AG10803 (cell line): ENCODE measurements at places on chromosomes 16 and 17.
A peak's percentile ranks its signal among the peaks of the same experiment; 100 is the strongest.

- no peak for DNase-seq
Measured at GRCh38 chr17:32688221-32688620, 188.7 kb downstream of the MYO1D start.

DNA sequence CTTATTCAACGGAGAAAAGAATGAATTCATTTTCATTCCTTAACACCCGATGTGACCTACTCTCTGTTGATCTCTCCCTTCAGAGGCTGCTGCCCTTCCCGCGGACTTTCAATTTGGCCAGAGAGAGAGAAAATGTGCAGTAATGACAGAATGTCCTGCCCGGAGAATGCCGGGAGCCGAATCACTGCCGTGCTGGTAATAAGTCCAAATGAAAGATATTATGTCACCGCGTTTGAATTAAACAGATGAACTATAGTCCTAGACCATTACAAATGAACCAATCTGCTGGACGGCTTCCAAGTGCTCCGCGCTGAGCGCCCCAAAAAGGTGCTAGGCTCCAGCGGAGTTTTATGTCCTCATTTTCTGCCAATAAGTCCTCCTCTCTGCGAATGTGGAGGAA lies 14.7 kb upstream of the C16orf82 start:
- DNase-seq, result no peak

DNA sequence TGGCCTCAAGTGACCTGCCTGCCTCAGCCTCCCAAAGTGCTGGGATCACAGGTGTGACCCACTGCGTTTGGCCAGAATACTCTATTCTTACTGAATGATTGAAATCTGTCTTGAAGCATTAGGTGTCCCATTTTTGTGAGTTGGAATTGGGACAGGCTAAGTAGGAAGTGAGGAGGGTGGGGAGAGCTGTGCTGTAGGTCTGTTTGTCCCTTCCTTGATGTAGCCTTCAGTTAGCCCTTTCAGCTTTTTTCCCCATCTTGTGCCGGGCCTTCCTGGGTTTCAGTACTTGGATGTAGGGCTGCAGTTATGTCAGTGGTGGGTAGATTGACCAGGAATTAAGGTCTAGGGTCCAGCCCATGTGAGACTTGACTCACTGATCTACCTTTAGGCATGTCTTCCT lies 8.7 kb downstream of the PYCARD start:
- DNase-seq, result no peak

GRCh38 chr17:56821847-56822534 lies 11.7 kb downstream of the C17orf67 start:
- DNase-seq, result no peak

DNA sequence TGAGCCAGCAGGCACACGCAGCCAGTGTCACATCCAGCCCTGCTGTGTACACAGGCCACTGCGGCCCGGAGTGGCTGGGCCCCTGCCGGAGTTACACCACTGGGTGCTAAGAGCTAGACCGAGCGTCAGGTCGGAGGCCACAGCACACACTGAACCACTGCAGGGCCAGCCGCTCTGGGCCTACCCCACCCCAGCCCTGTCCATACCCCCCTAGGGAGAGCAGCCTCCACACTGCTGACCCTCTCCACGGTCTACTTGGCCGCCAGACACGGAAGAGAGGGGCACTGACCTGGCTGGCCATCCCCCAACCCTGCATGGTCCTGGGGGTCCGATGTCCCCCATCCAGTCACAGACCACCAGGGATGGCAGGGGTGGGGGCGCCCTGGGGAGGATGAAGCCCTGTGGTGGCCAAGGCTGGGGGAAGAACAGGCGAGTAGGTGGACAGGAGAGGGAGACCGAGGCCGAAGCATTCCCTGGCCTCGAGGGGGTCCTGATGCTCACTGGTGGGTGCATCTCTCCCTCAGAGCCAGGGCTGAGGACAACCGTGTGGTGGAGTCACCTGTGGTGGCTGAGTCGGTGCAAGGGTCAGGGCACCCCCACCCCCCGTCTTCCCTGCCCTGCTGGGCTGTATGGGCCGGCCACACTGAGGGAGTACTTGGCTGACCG lies 34.9 kb upstream of the ZC3H18 start:
- DNase-seq, result no peak

- DNase-seq, result peak; percentile 96
Measured at GRCh38 chr17:39144416-39144840, 7.0 kb downstream of the PLXDC1 start.

GRCh38 chr16:20016234-20016633 lies 57.5 kb downstream of the GPR139 start:
- DNase-seq, result no peak

GRCh38 chr16:65896448-65897153 lies 469.9 kb upstream of the CDH5 start:
- no peak for DNase-seq

DNA sequence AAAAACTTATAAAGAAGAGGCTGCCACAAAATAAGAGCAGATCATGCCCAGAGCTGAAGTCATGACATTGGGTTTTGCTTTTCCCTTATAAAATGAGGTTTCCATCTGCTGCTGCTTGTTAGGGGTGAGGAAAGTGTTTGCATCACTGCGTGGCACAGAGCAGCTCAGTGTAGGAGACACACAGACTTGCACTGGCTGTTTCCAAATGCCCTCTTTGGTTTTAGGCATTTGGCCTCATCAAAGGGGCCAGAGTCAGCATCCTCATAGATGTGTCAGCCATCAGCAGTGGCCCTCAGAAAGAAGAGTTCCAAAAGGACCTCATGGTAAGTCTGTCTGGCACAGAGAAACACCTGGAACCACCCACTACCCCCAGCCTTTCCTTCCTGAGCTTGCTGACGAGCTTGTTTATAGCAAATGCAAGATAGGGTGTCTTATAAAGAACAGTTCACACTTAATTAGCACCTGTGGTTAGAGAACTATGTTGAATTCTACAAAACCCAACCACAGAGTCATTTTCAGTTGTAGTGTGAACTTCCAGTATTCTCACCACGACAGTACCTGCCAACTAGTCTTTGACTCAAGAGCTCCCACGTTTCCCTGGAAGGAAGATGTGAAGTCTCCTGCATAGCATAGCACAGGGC lies 17.0 kb downstream of the VWA3A start:
- no peak for DNase-seq

DNA sequence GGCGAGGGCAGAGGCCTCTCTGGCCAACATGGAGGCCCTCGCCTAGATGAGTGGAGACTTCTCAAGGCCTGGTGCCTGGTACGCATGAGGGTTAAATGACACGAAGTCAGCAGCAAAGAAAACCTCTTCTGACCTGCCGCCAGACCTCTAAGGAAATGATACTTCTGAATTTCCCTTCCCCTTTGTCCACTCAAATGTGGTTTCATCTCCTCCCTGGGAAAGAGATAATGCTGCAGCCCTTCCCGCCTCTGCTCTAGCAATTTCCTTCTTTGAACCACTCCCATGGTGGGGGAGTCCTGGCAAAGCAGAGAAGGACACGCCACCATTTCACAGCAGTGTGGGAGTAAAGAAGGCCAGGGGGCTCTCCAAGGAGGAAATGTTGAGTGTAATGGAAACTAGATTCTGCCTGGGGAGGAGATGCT lies 65.7 kb upstream of the BCAR1 start:
- no peak for DNase-seq

DNA sequence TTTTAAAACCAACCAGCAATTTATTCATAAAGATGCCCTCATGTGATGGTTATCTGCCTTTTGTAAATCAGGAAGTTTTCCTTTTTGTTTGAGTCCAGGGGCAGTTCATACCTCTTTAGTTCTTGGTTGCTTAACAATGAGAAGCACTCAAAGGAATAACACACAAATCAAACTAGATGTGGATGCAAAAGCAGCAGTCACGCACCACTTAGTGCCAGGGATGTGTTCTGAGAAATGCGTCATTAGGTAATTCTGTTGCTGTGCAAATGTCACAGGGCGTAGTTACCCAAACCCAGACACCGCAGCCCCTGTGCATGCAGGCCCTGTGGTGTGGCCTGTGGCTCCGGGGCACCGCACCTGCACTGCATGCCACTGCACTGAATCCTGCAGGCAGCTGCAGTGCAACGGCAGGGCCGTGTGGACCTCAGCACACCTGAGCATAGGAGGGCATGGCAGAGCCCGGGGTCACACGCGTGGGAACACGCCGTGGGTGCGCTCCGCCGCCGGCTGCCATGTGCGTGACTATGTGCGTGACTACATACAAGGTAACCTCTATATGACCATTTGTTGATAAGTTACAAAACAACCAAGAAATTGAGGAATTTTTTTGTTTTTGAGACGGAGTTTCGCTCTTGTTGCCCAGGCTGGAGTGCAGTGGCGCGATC lies 39.6 kb downstream of the PKD1 start:
- no peak for DNase-seq

GRCh38 chr16:4404967-4405696 lies 11.3 kb downstream of the CORO7 start:
- no peak for DNase-seq

- DNase-seq, result no peak
Measured at GRCh38 chr17:69412251-69412671, 2.2 kb upstream of the MAP2K6 start.

DNA sequence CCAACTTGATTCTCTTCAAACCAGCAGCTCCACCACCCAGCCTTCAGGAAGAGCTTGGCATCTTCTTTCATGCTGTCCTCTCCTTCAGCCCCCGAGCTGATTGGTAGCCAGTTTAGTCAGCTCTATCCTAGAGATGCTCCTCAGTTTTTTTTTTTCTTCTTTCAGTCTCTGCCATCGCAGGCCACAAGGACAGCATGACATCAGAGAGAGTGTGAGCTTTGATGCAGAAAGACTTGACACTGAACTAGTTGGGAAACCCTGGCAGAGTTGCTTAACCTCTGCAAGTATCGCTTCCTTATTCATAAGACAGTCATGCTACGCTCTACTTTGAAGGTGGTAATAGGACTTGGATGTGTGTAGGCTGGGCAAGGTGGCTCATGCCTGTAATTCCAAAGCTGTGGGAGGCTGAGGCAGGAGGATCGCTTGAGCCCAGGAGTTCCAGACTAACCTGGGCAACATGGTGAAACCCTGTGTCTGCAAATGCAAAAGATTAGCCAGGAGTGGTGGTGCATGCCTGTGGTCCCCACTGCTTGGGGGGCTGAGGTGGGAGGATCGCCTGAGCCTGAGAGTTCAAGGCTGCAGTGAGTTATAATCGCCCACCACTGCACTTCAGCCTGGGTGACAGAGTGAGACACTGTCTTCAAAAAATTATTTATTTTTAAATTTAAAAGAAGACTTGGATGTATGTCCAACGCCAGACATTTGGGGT lies 2.6 kb downstream of the CD300LB start:
- no peak for DNase-seq

GRCh38 chr16:11224894-11225676 lies 30.9 kb downstream of the SOCS1 start:
- DNase-seq, result no peak

DNA sequence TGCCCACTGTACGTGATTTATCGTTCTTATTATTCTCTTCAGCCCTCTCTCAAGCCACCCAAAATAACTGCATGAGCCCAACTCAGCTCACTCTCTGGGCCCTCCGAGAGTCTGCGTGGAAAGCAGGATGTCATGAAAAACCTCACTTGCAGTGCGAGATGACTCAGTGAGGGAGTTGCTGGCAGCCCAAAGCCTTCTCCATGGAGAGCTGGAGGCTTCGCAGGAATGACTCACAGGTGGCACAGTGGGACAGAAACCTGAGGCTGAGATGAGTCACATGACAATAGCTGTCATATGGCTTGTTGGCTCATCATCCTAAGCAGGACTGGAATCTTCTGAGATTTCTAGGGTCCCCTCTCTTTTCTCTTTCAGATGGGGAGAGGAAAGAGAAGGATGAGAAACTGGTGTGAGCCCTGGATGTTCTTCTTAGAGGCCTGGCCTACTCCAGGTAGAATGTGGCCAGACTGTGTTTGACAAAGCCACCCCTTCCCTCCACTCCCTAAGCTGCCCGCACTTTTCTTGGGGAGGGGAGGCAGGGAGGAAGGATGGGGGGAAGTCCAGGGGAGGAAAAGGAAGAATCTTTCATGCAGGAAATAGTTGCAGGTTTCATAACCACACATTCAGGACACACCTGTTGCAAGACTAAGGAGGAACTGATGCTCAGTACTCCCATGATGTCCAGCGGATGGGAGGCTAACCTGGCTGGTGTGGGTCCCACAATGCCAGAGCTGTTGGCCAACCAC lies 160.6 kb upstream of the RPL38 start:
- peak; percentile 90 for DNase-seq

- no peak for DNase-seq
Measured at GRCh38 chr17:40310882-40311391, 2.0 kb downstream of the RARA start.

- DNase-seq, result no peak
Measured at GRCh38 chr17:19716108-19717030, at the start of gene SLC47A2. Gene SLC47A2 (minus strand): TSS chr17:19716584. CDS start chr17:19716555, 29 bp downstream.

- DNase-seq, result no peak
Measured at GRCh38 chr16:75114179-75114945, 2.2 kb downstream of the LDHD start.

- peak; percentile 53 for DNase-seq
Measured at GRCh38 chr17:65092262-65092661, 35.7 kb upstream of the GNA13 start.

DNA sequence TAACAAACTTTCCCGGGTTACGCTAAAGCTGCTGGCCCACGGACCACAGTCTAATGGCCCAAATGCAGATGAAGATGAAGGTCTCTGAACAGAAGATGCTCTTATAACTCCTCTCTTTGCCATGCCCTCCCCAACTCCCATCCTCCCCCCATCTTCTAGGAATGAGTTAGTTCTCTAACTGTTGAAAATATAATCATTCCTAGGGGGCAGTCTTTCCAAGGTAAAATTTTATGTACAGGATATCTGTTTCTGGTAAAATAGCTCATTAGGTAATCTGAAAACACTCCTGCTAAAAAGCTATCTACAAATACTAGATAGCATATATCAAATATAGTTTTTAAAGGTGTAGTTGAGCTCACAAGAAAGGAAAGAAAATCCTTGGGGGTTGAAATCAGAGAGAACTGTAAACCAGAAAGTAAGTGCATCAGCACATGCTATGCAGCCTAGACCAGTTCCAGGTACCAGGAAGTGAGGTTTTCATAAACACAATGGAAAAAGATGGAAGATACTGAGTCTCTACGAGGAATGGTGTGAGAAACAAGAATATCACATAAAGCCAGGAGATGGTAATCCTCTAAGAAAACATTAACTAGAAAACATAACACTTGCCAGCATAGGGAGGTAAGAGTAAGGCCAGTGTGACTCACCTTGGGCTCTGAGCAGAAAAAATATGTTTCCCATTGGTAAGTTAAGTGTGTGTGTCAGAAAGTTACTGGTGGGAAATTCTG lies 38.1 kb downstream of the CMC2 start:
- peak; percentile 31 for DNase-seq

DNA sequence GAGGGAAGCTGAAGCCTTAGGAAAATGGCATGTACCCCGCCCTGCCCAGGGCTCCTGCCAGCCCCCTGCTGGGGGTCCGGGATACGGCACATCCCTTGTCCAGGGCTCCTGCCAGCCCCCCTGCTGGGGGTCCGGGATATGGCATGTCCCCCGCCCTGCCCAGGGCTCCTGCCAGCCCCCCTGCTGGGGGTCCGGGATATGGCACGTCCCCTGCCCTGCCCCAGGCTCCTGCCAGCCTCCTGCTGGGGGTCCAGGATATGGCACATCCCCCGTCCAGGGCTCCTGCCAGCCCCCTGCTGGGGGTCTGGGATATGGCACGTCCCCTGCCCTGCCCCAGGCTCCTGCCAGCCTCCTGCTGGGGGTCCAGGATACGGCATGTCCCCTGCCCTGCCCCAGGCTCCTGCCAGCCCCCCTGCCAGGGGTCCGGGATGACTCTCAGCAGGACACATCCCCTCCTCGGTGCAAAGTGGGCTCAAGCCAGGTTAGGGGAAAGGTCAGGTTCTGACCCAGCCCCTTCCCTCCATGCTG lies 43.2 kb downstream of the RPH3AL start:
- DNase-seq, result no peak
